ENCODE measurements at places on chromosomes 16 and 17.

DNA sequence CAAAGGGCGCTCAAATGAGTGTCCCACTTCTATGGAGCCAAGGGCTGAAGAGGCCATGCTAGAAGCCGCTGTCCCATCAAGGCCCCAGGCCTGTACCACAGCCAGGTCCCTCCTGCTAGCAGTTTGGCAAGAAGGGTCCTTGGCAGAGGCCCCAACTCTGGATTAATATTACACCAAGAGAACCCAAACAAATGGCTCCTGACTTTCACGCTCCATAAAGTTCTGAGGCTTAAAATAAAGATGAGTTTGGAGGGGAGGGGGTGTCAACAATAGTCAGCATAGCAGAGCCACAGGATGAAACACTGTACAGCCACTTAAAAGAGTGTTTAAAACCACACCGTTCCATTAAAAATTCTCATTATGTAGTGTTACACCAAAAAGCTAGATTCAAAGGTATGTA is 30.5 kb downstream of the CUEDC1 start:
- no peak for DNase-seq

- DNase-seq, result no peak
Measured at GRCh38 chr16:15990902-15991301, 41.5 kb downstream of the ABCC1 start.

DNA sequence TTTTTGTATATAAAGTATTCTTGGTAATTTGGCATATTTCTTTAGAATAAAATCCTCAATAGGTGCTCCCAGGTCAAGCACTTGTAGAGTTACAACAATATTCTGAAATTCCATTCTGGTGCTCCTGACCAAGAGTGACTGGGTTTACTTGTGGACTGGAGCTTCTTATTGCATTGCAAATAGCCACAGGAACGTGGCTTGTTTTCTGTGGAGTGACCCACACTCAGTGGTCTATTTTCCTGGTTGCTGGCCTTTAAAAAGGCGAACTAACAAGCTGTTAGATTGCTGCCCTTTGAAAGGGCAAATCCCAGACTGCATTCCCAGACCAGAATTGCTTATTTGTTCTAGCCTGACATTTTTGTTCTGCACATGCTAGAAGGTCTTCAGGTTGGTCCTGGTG is 658.8 kb upstream of the GOT2 start:
- DNase-seq, result no peak

DNA sequence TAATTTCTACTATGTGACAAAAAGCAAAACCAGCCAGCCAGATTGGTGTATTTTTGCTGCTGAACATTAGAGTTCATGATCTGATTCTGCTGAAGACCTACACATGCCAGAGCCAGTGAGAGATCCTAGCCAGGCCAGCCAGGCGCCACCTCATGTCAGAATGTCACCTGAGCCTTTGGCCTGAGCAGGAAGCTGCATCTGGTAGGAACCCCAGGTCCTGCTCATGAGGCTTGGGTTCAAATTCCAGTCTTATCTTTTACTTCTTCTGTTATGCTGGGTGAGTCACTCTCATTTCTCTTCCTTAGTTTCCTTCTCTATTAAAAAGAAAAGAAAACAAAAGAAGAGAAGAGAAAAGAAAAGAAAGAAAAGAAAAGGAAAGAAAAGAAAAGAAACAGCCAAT is 585.1 kb upstream of the CDH5 start:
- no peak for DNase-seq

DNA sequence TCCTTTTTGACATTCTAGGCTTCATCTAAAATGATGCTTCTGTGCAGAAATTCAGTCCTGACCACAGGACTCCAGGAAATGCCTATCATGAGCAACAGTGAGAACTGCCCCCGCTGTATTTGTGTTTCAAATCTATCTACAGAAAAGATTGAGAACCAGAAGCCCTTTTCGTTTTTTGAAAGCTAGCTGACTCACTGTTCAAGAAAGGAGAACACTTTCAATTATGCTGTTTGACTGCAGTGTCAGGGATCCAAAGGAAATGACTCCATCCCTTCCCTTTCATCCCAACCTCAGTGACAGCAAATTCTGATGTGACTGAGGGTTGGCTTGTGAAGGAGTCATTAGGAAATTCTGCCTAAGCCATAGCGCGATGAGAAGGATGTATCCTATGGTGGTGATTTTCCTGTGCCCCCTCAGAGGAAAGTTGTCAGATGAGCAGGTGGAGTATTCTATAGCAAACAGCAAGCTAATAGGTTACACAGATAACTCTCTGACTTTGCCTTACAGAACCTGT is 622.3 kb downstream of the TMEM114 start:
- DNase-seq, result no peak

- DNase-seq, result no peak
Measured at GRCh38 chr16:88782454-88783390, 2.3 kb downstream of the PIEZO1 start.

DNA sequence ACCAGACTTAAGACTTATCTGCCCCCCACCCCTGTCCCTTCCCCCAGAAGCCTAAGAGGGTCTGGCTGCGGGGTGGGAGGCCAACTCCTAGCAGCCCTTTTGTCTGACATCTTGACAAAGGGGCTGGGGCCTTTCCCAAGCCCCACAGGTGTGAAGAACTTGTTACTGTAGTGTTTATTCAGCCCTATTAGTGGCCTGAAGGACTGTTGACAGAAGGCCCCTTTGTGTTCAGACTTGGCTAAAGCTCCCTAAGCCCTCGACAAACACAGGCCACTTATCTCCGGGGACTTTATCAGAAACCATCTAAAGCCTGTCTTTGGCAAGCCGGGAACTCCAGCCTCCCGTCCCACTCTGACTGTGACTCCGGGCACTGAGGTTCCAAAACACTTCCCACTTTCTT is 129.8 kb downstream of the NTN1 start:
- no peak for DNase-seq

DNA sequence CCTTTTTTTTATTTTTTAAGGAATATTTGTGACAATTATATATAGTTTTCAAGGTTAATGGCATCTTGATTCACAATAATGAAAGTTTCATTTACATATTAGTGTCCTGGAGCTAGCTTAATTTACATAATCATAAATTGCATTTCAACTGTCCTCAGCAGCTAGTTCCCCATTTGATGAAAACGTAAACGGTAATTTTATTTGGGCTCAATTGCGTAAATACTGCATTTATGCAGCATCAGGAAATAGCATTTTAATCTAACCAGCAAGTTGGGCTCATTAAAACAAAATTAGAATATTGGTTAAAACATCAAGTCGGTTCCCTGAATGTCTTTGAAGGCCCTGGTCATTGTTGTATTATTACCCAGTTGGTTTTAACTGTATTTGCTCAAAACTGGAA is 136.8 kb upstream of the CDH5 start:
- no peak for DNase-seq

GRCh38 chr17:78596871-78597764 is 19.9 kb upstream of the DNAH17 start:
- no peak for DNase-seq

DNA sequence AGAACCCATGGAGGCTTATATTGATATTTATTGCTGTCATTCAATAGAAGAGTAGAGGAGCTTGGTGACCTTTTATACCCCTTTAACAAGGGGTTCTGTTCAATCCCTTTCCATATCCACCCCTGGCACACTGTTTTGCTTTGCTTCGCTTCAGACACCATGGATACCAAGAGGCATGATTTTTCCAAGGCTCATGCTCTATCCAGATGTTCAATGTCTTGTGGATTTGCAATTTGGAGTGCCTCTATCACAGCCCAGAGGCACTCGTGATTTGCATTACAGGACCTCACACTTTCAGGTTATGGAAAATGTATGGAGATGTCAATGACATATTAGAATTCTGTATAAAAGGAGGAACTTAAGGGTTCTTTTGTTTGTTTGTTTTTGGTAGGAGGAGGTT is 21.5 kb downstream of the CFAP20 start:
- DNase-seq, result no peak

GRCh38 chr17:72906306-72906705 is 186.2 kb downstream of the SLC39A11 start:
- DNase-seq, result no peak

DNA sequence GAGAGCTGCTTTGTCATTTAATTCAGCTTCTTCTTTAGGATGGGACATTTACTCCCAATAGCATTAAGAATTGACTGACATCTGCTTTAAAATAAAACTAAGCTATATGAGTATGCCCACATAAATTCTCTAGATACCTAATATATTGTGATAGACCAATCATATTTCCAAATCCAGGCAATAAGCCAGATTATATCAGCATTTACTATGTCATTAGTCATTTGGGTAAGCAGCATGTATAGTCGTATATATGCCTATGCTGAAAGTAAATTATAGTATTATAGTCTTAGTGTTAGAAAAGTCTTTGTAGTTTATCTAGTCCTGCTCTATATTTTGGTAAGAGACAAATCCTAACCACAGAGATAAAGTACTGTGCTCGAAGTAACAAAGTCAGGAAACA is 958.1 kb downstream of the KCNJ2 start:
- DNase-seq, result no peak

DNA sequence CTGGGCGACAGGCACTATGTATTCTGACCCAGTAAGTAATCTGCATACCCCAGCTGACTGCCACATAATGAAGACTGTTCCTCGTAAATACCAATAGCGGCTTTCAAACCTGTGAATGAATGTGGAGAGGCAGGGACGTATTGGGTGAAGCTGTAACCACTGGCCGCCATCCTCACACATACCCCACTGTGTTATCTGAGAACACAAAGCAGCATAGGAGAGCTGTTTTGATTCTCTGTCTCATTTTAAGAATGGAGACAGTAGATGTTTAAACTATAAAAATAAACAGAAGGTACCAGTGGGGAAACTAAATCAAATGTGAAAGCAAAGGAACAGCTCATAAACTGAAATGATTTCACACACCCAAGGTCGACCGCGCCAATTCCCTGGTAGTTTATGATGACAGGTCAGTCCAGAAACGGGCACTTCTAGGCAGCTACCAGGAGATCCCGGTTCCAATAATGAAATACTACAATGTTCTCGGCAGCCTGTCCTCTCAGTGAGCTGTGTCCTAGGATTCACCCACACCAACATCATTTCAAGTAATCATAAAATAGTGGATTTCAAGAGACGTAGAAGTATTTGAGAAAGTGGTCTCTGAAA is 109.7 kb downstream of the ADCY9 start:
- DNase-seq, result no peak

GRCh38 chr17:80845863-80846671 is 145.6 kb upstream of the CHMP6 start:
- no peak for DNase-seq

GRCh38 chr17:44976206-44976605 is 8.1 kb upstream of the C1QL1 start:
- DNase-seq, result no peak

DNA sequence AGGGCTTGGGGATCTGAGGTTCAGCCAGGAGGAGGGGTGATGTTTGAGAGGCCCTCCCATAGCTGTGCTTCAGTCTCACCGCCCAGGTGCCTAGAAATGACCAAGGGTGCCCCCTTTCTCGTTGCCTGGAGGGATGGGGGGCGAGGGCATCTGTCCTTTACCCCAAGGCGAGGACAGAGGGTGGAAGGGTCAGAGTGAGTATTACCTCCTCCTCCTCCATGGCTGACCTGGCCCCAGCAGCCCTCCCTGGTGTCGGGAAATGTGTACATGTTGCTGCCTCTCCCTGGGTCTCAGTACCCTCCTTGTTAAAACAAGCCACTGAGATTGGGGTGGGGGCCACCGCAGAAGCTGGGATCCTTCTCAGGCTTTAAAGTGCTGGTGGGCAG is 2.4 kb downstream of the NECAB2 start:
- no peak for DNase-seq

DNA sequence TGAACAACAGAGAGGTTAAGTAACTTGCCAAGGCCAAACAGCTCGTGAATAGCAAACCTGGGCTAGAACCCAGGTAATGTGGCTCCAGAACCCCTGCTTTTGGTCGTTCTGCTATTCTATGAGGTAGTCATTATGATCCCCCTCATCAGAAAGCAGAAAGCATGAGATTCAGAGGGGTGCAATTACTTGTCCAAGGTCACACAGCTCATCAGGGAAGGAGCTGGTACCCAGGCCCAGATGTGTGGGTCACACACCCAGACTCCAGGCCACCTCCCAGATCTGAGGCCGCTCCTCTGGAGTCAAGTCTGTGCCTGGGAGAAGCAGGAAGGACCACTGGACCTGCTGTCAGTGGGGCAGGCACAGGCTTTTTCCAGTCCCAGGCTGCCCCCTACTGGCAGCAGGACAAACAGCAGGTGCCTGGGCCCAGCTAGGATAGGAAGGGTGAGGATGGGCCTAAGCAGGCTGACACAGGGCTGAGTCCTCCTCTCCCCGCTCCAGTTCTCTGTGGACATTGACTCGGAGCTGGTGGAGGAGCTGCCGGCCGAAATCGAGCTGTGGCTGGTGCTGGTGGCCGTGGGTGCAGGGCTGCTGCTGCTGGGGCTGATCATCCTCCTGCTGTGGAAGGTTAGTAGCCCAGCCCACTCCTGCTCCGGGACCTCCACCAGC is 7.8 kb upstream of the PDK2 start:
- no peak for DNase-seq

DNA sequence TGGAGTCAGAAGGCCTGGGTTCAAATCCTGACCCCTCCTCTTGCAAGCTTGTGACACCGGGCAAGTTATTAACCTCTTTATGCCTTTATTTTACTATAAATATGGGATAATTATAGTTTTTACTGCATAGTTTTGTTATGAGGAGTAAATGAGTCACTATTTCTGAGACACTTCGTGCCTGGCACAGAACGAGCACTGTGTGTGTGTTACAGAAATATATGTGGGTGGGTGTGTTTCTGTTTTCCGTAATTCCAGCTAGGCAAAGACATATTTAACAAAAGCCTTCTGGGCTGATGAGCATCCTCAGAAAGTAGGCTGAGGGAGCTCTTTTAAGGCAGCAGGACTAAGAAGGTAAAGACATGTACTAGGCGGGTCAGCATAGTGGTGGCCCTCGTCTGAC is 417.9 kb downstream of the MAF start:
- DNase-seq, result no peak

- no peak for DNase-seq
Measured at GRCh38 chr16:88202207-88202745, 180.5 kb upstream of the ZNF469 start.

GRCh38 chr17:17032131-17032692 is 10.0 kb upstream of the MPRIP start:
- no peak for DNase-seq

GRCh38 chr16:20515688-20516090 is 60.5 kb downstream of the ACSM2B start:
- DNase-seq, result no peak

- no peak for DNase-seq
Measured at GRCh38 chr16:31135535-31136286, at the start of gene PRSS8. TSS of gene PRSS8 (minus strand) at chr16:31135727. CDS start at chr16:31135498, 229 bp downstream.

GRCh38 chr17:80349151-80349651 is 65.8 kb upstream of the ENDOV start:
- DNase-seq, result no peak

- DNase-seq, result no peak
Measured at GRCh38 chr17:50289991-50290702, 15.9 kb downstream of the TMEM92 start.

- DNase-seq, result no peak
Measured at GRCh38 chr17:47640076-47640475, 9.6 kb upstream of the KPNB1 start.
